HFFc6 (cell line): ENCODE measurements at places on chromosomes 11 and 22. TPM values are rescaled to one million over a fixed set of nuclear protein-coding genes. Genes with fewer than 3 reads are reported as not detected.

The MMP11 gene
- 2.0 to 2.6 TPM (median 2.2 TPM) in 3 replicates for total RNA-seq

The MAPK8IP2 gene
- 0.15 to 0.25 TPM (median 0.21 TPM) in 3 replicates for total RNA-seq

The CARNS1 gene
- total RNA-seq = 0.06 to 0.07 TPM in 2 of 3 replicates, not detected in the other

The SHANK2 gene
- total RNA-seq = 0.77 to 3.4 TPM (median 1.6 TPM) in 3 replicates

The ASCL3 gene
- not detected in 3 replicates for total RNA-seq

The LINC01488 gene
- total RNA-seq = not detected in 3 replicates

The IGSF9B gene
- total RNA-seq = not detected in 3 replicates

DNA sequence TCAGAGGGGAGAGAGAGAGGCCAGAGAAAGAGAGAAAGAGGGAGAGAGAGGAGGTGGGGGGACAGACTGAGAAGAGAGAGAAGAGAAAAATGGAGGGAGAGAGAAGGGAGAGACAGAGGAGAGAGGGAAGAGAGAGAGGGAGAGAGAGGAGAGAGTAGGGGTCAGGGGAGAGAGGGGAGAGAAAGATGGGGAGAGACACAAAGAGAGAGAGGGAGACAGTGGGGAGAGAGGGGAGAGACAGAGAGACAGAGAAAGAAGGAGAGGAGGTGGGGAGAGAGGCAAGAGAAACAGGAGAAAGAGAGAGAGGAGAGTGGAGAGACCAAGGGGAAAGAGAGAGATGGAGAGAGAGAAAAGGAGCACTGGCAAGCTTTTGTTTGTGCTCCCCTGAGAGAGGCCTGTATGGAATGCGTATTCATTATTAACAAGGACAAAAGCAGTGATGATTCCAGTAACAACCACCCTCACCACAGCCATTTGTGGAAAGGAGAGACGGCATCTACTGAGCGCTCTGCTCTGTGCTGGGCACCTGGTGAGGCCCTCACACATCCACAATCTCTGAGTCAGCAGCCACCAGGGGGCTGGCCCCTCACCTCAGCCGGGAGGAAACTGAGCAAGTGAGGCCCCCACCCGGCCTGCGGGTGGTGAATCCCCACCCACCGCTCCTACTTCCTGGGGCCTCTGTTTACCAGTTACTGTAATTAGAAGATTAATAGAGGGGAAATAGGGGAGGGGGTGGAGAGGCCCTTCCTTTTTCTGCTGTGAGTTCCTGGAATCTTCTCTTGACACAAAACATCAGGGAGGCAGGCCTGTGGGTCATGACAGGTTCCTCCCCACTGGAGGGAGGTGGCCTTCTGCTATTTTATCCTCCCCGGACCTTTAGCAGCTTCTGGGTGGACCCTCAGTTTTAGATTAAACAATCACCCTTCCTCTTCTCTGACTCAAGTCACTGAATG, 14.6 kb upstream of the MIAT start:
- DNase-seq = no peak

GRCh38 chr11:121643479-121644186, 190.9 kb upstream of the SORL1-AS1 start:
- DNase-seq = no peak

- no peak for DNase-seq
Observed at GRCh38 chr11:46252373-46252914, 25.0 kb upstream of the CREB3L1 start.

GRCh38 chr22:44627521-44628139, 74.4 kb upstream of the PRR5 start:
- DNase-seq = no peak

DNA sequence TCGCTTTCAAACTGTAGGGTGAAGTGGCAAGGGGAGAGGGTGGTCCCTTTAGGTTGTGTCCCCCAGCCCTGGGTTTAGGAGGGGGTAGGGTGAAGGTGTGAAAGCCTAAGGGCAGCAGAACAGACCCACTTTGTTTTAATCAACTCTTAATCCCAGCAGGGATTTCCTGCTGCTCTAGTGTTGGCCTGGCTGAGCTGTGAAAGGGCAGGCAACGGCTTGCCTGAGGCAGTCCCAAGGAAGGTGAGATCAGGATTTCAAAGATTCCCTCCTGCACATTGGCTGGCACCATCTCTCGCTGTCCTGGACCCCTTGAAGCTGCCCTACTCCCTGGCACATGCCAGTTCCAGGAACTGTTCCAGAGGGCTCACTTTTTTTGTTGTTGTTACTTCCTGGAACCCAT, 221.3 kb downstream of the INSC start:
- no peak for DNase-seq

DNA sequence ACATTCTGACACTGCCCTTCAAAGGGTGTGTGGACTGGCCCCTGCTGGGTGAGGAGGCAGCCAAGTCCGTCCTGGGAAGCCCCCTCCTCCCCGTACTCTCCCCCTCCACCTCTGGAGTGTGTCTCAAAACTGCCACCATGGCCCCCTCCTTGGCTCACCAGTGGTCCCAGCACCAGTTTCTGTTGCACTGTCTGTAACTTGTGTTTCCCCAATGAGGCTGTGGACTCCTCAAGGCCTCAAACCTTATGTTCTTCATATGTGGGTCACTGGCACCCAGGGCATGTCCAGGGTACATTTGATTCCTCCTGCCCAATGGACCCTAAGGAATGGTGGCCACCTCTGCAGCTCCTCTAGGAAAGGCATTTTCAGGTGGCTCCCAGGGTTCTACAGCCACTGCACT, 6.6 kb upstream of the NPTXR start:
- DNase-seq = no peak

DNA sequence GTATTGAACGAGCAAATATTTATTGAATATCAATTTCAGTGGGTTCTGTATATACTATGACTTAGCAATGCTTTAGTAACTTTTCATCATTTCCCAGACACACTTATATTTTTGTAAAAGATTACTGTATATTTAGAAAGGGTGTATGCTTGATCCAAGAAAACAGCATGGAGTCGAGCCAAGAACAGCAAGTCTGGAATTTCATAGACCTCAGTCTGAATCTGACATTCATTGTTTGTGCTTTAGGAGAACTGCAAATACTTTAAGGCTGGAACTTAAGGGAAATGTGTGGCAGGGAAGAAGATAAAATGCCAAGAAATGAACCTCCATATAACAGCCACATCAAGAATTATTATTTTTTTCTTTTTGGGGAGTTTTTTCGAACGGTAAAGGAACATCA, 1156.8 kb downstream of the LRRC4C start:
- DNase-seq = no peak

- DNase-seq = no peak
Observed at GRCh38 chr11:62179995-62180394, 10.0 kb upstream of the SCGB1D1 start.

- no peak for DNase-seq
Observed at GRCh38 chr11:118851970-118852369, 31.7 kb upstream of the CXCR5 start.
